Erythroblast (primary cell): ENCODE measurements at places on chromosomes 3 and 15.

- no peak for DNase-seq
Measured at GRCh38 chr3:72015463-72015862, 230.5 kb upstream of the PROK2 start.

GRCh38 chr3:10632741-10633140 is 127.4 kb upstream of the ATP2B2 start:
- DNase-seq: no peak

DNA sequence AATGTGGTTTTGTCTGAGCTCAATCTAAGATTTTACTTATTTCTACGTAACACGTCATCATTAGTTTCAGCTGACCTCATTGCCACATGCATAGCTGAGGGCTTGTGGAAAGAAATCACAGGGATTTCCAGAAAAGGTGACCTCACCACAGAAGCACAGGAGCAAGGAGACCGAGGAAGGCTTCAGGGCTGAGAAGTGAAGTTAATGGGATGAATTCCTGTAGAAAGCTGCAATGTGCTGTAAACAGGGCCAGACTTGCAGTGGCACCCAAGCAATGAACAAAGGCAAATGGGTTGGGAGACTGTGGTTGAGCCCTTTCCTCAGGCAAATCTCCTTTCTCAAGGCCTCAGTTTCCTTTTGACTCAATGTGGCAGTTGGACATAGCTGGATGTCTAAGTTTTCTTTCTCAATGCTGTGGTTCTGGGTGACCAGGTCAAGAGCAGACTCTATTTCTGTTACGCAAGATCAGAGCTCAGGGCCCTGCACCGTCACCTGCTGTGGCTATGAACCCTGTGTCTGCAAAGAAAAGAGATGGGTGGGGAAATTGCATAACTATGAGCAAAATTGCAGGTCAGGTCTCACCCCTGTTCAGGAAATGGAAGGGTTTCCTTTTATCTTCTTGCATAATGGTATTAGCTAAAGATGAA is 252.2 kb upstream of the TBL1XR1 start:
- no peak for DNase-seq

- DNase-seq: no peak
Measured at GRCh38 chr3:142595581-142595950, 627 bp upstream of the PLS1 start.

DNA sequence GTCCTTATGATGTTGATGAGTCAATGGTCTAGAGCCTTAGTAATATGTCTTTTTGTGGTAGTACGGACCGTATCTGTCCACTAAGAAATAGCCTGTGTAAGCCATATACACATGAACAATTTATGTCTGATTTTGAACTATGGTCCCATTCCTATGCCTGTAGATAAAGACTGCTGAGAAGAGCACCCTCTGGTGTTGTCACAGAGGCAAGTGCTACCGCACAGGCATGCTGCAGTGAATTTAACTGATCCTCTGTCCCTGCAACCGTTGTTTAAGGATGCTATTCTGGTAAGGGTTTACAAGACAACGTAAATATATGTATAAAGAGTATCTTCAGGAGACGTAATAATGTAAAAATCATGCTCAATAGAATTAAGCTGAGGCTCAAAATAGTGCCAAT is 170.7 kb downstream of the UBE3A start:
- DNase-seq: no peak

DNA sequence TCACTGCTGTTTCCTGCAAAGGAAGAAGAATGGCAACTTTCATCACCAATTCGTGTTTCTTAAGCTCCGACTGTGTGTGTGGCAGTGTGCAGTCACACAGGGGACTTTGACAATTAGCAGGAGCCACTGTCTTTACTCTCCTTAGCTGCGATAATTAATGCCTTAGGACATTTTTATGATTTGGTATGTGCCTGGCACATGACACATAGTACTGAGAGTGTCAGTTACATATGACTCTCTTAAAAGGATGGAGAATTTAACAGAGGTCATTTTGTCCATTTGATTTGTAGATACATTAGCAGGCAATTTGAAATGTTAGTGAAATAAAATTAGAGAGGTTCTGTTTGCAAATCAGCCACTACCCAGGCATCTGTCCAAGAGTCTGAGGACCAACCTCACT is 128.9 kb upstream of the VEPH1 start:
- no peak for DNase-seq
